Stimulated activated CD4-positive, alpha-beta T cell treated with anti-CD3 and anti-CD28 coated beads, Interleukin-4, amount 100 ng/mL, for 24 hours (primary cell): ENCODE measurements at places on chromosomes 1 and 21.

- DNase-seq: no peak
Observed at GRCh38 chr1:162421258-162422164, 9.6 kb upstream of the SH2D1B start.

DNA sequence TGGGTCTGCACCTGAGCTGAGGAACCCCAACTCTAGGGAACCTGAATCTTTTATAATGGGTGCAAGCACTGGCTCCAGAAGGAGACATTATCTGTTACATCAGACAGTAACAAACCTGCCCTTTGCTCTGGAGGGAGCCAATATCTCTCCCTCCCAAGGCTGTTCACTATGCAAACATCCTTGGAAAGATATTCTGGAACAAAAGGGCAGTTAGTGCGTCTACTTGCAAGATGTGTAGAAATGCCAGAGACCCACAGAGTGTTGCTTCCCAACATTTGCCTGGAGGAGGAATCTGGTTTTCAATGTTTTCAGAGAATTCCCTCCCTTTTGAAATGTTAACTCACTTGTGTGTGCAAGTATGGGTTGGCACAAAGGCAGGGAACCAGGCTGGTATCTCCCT is 31.9 kb downstream of the UMODL1 start:
- no peak for DNase-seq

- DNase-seq: no peak
Observed at GRCh38 chr1:39106801-39107327, 80.7 kb downstream of the NDUFS5 start.

DNA sequence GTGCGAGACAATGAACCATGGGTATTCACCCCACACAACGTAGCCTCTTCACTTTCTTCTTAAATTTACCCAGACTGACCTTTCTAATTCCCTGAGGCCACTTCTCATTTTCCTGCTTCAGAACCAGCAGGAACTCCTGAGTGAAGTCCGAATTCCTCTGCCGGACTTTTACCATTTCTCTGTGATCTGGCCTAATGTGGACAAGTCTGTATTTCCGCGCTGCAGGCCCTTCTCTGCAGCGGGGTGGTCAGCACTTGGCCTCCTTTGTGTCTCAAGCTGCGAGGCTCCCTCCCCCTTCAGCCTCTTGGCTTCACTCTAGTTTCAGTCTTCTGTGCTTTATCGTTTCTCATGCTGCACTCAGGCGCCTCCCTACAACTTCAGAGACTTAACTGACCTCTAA is 9.4 kb upstream of the CTBS start:
- DNase-seq: no peak

GRCh38 chr1:32250893-32251716 is at the start of gene LCK:
Gene LCK (plus strand): TSS chr1:32251265. CDS start chr1:32274330, 23,065 bp downstream.
- DNase-seq: peak; percentile 71

DNA sequence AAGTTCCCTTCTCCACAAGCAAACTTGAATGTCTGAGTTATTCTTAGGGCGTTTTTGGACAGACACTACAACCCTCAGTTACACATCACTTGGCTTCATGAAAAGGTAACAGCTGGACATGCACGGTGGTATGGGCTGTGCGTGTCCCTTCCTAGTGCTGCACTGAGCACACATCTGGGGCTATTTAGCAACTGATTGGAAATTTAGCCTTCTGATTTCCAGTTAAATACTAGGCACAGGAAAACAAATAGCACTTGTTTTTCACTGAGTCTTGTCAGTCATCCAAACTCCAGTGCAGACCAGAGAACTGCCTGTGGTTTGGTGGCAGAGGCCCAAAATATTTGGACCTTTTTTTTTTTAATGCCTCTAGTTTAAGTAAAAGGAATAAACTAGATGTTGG is 134.7 kb downstream of the TGFBR3 start:
- DNase-seq: no peak
